ENCODE measurements at places on chromosomes 5 and 9.
A peak's percentile ranks its signal among the peaks of the same experiment; 100 is the strongest.

DNA sequence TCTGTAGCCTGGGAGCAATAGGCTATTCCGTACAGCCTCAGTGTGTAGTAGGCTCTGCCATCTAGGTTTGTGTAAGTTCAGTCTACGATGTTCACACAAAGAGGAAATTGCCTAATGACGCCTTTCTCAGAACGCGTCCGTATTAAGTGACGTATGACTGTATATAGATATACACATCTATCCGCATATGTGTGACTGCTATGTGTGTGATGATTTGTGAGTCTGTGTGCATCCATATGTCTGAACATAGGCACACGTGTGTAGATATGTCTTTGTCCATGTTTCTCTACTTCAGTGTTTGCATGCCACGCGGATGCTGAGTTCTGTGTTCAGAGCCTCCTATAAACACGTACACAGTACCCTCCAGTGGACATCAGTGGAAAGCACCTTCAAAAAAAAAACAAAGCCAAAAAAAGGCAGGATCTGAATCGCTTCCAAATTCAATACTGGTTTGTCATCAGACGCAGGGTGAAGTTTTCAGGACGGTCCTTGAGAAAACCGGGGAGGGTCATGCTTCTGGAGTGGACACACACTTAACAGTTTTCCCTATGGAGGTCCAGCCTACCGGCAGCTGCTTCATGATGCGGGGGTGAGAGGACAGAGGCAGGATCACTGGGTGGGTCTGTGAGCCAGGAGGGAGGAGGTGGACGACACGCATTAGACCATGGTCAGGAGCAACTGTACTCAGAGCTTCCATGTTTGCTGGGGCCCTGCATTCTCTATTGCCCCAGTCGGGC lies 29.5 kb upstream of the ALDH1B1 start:
- no peak for DNase-seq

DNA sequence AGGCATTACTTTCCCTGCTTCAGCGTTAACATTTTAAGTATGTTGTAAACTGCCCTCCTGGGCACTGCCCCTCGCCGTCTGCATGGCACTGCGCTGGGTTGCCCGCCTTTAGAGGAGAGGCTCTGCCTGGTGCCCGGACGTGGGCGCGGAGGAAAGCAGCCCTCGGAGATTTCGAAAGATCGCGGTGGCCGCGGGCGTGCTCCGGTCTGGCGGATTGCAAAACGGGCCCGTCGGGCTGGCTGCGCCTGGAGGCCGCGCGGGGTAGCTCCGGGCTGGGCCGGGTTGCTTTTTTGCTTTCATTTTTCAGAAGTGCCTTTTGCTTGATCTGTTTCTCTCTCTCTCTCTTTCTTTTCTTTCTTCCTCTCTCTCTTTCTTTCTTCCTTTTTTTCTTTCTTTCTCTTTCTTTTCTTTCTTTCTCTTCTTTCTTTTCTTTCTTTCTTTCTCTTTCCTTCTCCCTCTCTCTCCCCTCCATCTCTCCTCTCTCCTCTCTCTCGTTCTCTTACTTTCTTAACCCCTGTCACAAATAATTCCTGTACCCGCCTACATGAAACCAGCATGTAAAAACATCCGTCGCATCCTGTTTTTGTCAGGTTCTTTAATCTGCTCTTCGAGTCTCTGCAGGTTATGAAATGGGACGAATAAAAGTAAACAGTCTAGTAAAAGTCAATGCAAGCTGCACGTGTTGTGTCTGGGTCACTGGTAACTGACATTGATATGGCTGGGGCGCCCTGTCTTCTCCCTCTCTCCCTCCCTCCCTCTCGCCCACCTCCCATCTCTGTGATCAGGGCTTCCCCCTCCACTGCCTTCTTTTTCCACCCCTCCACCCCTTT lies 1.7 kb downstream of the FST start:
- DNase-seq, result peak; percentile 19

DNA sequence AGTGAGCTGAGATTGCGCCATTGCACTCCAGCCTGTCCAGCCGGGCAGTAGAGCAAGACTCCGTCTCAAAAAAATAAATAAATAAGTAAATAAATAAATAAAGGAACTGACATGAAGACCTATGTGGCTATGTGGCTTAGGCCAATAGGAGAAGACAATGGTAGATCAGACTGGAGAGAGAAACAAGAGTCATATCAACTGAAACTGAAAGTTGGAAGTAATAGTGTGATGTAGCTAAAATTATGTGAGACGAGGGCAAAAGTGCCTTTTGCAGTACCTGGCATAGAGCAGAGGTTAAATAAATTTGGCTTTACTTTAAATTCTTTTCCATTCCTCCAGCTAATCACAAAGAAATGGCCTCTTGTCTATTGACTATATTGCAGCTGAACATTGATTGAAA lies 7.3 kb downstream of the FBP2 start:
- no peak for DNase-seq

- no peak for DNase-seq
Observed at GRCh38 chr9:21974722-21975409, 19.3 kb downstream of the CDKN2A start.

DNA sequence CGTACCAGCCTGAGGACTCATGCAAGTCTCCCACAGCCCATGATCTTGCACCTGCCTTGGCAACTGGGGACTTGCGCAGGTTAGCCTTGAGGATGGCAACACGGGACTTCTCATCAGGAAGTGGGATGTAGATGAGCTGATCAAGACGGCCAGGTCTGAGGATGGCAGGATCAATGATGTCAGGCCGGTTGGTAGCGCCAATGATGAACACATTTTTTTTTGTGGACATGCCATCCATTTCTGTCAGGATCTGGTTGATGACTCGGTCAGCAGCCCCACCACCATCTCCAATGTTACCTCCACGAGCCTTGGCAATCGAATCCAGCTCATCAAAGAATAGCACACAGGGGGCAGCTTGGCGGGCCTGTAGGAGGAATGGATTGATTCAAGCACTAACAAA lies 13.0 kb downstream of the VCP start:
- DNase-seq, result no peak

DNA sequence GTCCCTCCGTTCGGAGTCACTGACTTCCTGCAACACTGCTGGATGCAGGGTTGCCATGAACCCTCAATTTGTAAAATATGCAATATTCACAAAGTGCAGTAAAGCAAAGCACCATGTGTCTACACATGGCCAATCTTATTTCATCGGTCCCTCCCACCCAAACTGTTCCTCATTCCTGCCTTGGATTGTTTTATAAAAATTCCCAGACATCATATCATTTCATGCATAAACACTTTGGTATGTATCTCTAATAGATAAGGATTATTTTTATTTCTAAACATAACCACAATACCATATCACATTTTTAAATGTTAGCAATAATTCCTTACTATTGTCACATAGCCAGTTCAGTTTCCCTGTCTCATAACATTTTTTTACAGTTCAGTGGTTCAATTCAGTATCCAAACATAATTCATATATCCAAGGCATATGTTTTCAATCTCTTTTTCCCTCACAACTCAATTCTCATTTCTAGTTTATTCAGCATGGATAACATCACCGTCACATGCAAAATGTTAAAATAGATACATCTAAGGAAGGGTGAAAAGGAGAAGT lies 82.0 kb upstream of the PCAT7 start:
- no peak for DNase-seq

DNA sequence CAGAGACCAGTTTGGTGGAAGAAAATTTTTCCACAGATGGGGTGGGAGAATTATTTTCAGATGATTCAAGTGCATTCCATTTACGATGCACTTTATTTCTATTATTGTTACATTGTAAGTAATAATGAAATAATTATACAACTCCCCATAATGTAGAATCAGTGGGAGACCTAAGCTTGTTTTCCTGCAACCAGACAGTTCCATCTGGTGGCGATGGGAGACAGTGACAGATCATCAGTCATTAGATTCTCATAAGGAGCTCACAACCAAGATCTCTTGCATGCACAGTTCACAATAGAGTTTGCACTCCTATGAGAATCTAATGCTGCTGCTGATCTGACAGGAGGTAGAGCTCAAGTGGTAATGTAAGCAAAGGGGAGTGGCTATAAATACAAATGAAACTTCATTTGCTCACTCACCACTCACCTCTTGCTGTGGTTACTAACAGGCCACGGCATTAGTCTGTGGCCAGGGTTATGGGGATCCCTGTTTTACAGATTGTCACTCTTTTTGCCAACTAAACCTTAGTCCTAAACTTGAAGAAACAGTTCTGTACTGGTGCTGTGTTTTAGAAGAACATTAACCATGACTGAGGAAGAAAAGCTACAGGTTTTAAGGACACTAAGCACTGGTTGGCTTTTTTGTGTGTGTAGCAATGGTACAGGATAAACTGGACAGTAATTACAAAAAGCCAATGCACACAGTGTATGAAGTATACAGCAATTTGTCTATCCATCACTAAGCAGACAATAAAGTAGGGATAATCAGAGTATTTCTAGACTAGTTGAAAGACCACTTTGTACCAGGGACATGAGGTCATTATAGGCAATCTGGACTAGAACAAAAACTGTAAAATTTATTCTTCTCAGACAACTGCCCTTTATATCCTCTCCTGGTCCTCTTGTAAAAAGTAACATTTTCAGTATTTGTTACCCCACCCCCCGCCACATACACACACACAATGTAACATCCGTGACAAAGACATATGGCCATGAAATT lies 9.9 kb downstream of the TMEM232 start:
- DNase-seq, result no peak

GRCh38 chr9:121939643-121940042 lies 153.5 kb downstream of the TTLL11 start:
- no peak for DNase-seq

GRCh38 chr5:168347368-168348083 lies 56.1 kb downstream of the WWC1 start:
- no peak for DNase-seq
